ENCODE measurements at places on chromosomes 7 and 10.
A peak's percentile ranks its signal among the peaks of the same experiment; 100 is the strongest.

DNA sequence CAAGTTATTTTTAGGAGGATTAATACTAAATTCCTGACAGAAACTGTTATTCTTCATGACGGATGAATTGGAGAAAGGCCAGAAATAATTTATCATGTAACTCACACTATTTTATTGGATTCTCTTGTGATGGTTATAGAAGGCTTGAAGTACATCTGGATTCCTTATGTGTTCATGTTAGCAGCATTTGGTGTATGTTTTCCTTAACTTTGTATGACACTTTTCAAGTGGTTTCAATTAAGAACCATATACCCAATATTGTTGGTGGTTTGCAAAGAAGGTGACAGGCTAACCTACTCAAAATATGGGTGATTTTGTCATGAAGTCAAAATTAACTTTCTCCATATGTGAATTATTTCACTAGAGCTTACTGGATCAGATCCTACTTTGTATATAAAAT lies 532.2 kb upstream of the CNTNAP2 start:
- no peak for DNase-seq

GRCh38 chr10:87942884-87943527 lies 79.6 kb downstream of the PTEN start:
- no peak for DNase-seq

- DNase-seq: no peak
Measured at GRCh38 chr10:83647526-83647925, 491.8 kb upstream of the GHITM start.

DNA sequence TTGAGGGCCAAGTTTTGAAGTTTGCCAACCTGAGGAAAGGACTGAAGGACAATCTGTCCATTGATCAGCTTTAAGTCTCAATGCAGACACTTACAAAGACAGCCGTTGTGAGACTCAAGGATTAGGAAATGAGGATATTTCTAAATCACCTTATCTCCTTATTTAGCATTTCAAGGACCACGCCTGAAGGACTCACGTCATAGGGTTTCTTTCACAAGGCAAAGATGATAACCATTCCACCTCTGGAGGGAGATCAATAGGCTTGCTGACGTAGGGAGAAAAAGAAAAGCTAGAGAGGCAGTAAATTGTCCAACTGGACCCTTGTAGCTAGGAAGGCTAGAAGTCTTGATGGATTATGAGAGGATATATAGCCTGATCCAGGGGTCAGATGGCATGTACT lies 3.3 kb upstream of the ASB4 start:
- no peak for DNase-seq

DNA sequence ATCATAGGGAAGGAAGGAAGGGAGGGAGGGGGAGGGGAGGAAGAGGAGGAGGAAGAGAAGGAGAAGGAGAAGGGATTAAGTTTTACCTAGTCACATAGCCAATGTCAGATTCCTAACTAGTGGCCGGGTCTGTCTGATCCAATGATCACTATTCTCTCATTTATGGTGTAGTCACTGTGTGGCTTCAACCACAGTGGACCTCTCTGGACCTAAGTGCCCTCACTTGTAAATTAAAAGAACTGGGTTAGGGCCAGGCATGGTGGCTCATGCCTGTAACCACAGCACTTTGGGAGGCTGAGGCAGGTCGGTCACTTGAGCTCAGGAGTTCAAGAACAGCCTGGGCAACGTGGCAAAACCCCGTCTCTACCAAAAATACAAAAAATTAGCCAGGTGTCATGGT lies 6.6 kb upstream of the SERPINE1 start:
- DNase-seq: no peak

DNA sequence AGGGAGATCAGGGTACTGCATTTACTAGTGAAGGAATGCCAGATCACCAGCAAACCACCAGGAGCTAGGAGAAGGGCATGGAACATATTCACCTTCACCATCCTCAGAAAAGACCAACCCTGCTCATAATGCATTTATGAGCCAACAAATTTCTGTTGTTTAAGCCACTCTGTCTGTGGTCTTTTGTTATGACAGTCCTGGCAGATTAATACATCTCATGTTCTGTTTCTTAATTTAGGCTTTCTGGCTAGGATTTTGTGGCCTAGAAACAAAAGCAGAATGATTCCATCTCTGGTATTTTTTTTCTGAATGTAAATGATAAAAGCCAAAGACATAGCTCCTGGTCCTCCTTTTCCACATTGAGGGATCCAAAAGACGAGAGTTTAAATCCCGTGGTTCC lies 797.9 kb downstream of the TYW1 start:
- no peak for DNase-seq

DNA sequence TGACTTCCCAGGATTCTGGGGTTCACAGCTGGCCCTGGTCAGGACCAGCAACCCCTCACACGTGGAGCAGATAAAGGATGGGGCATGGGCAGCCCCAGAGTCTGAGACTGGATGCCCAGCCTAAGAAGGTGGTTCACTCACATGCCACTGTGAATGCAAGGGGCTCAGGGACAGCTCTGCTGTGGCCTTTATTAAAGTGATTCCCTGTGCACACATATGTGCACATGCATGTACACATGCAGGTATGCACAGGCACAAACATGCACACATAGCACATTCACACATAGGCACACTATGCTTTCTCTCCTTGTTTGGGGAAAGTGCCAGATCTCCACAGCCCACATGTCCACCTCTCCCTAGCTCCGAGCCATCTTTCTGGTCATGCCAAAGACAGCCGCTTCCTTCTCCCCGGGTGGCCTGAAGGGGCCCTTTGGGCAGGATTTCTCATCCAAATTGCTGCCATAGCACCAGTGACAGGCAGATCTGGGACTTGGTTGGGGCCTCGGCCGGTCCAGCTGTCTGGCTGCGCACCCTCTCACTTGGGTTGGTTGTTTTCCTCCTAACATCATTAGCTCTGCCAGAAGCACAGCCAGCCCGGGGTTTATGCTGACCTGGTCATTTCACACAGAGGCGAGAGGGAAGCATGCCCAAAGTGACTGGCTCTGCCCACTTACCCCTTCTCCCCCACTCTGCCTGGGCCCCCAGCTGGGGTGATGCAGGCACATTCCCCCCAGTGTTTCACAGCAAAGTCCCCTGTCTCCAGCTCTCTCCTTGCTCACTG lies 1.4 kb downstream of the GCK start:
- no peak for DNase-seq

DNA sequence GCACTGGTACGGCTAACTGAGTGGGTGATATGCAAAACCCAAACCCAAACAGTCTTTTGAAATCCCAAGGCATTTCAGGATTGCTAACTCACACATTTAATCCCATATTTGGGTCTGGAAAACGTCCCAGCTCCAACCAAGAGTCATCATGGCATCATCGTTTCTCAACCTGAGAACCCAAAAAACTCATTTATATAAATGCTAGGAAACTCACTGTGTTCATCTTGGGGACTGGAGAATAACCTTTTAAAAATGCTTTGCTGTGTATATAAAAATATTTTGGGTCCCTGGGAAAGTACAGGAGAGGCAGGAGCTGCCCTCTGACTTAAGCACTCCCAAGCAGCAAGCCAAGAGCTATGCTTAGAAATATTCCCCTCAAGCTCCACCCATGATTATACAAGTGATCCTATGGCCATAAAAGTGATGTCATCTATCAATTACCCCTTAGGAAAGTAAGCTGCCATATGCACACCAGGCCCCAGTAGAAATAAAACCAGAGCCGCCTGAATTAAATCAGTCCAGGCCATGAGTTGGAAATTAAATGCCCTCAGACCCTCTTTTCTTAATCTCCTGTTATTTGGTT lies 352.1 kb downstream of the FRMD4A start:
- DNase-seq: no peak

- DNase-seq: peak; percentile 71
Measured at GRCh38 chr7:87876869-87877234, 559 bp downstream of the DBF4 start.

- DNase-seq: no peak
Measured at GRCh38 chr10:33370434-33370930, 36.0 kb upstream of the NRP1 start.

GRCh38 chr7:45184326-45185027 lies 26.9 kb downstream of the RAMP3 start:
- DNase-seq: no peak

- DNase-seq: no peak
Measured at GRCh38 chr10:47367646-47368045, 16.4 kb downstream of the ZNF488 start.

GRCh38 chr10:130244928-130245495 lies 108.8 kb downstream of the GLRX3 start:
- DNase-seq: no peak

DNA sequence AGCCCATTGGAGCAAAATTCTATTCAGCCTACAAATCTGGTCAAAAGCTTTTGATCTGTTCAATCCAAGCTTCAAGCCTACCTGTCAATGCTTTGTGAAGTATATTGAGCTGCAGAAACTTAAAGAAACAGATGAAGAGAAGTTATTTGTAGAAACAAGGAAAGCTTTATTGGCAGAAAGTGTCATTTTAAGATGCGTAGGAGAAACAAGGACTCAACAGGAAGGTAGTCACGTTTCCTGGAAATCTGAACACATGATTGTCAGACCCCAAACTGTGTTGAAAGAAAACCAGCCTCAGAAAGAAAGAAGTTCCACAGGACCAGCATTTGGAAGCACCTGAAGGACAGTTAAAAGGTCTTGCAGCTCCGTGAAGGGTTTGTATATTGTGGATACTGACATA lies 34.8 kb upstream of the PURB start:
- DNase-seq: no peak

DNA sequence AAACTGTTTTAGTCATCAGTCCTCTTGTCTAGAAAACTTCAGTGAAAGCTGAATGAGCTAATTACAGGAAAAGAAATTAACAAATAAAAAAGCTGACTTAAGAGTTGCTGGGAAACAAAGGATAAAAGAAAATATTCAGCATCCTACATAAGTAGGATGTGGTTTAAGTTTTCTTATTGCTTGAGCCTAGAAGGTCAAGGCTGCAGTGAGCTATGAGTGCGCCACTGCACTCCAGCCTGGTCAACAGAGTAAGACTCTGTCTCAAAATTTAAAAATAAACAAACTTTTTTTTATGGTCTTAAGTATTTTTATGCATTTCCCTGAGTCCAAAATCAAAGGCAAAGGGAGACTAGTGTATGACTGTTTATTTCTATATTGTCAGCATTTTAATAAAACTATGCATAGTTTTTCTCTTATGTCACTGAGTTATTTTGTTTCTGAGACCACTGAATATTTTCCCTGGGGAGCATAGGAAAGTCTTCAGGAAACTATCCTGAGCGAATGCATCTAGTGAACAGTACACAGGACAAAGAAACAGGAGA lies 40.0 kb upstream of the LRRN3 start:
- DNase-seq: no peak

DNA sequence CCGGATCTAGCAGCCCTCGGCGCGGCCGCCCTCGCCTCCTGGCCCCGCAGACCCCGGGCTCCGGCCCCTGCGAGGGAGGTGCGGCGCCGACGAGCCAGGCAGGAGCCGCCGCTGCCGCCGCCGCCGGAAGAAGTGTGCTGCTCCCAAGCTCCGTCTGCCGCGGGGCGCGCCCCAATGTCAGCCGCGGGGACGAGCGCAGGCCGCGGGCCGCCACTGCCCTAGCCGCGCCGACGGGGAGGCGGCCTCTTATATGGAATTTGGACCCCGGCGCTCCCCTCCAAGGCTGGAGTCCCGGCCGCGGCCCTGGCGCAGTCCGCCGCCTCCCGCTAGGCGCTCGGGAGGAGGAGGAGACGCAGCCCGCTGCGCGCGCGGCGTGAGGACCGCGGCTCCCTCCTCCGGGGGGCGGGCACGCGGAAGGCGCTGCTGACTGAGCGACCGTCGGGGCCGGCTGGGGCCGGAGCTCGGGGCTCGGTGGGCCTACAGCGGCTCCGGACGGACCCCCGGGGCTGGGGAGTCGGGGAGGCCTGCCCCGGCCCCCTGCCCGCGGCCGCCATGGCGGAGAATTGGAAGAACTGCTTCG lies at the start of gene TRIM8:
TSS of gene TRIM8 (plus strand) at position 414 of the 580 bp plus-strand sequence. CDS start at position 553, 139 bp downstream.
- peak; percentile 48 for DNase-seq

- no peak for DNase-seq
Measured at GRCh38 chr7:24828891-24829661, 71.8 kb upstream of the GSDME start.

GRCh38 chr10:29841724-29842649 lies 207.2 kb upstream of the SVIL start:
- no peak for DNase-seq

DNA sequence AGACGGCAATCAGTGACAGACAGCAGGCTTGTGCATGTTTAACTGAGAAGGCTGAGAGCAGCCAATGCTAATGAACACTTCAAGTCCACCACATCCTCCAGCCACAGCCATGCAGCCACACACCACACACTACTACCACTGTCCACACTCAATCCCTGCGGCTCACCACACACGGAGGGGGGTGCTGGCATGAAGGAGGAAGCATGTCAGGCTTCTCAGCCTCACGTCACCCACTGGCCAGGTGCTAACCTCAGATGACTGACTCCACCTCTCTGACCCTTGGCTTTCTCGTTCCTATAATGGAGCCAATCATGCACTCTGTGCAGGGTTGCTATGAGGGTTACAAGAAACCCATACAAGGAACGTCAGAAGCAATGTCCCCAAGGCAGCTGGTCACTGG lies 165.4 kb upstream of the RNF32 start:
- DNase-seq: no peak

DNA sequence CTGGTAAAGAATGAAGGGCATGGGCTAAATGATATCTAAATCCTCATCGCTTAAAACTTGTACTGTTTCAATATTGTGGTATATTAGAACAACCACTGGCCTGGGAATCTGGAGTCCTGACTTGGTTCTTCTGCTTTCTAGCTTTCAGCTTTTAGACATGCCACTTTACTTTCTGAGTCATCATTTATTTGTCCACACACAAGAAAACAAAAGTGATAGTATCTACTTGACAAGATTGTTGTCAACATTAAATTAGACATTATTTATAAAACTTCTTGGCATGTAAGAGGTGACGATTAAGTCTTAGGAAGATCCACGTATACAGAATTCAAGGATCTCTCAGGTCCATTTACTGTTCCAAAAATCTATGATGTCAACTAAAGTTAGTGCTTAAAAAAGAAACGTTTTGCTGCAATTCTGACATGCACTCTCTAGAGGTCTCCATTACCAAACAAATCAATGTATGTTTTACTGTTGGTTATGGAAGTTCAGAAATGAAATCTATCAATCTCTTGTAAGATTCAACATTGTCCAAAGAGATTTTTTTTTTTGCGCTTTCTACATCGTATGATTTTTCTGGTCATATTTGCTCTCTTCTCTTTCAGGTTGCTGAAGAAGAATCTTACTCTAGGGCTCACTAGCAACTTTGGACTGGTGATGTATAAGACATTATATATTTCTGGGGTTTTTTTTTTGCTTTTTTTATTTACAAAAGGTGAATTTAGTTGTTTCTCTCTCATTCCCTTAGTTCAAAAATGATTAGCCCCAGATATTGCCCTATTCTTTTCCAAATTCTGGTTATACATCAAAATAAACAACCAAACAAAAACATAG lies 53.6 kb upstream of the DYNC1I1 start:
- DNase-seq: no peak

- peak; percentile 84 for DNase-seq
Measured at GRCh38 chr10:6201516-6201975, 1.2 kb upstream of the PFKFB3 start.

DNA sequence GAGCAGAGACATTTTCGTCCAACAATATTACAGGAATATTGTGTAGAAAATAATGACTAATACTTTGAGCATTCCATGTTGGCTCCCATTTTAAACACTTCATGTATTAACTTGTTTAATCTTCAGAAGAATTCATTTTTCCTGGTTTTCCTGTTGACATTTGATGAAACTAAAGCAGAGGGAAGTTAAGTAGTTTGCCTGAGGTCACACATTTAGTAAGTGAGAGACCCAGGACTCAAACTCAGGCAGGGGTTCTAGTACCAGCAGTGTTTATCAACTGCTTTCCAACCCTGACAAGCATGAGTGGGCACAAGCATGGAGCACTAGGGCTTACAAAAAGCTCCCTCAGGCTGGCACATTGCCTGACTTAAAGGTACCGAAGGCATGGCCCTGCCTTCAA lies 719.1 kb downstream of the AUTS2 start:
- DNase-seq: peak; percentile 50

- no peak for DNase-seq
Measured at GRCh38 chr7:115221456-115221855, 299.6 kb downstream of the MDFIC start.

Measured in left lung (tissue), 14 donors.